Ovary (tissue), 10 donors: ENCODE measurements at places on chromosomes 2 and 18. TPM values are rescaled to one million over a fixed set of nuclear protein-coding genes. Genes with fewer than 3 reads are reported as not detected.

DNA sequence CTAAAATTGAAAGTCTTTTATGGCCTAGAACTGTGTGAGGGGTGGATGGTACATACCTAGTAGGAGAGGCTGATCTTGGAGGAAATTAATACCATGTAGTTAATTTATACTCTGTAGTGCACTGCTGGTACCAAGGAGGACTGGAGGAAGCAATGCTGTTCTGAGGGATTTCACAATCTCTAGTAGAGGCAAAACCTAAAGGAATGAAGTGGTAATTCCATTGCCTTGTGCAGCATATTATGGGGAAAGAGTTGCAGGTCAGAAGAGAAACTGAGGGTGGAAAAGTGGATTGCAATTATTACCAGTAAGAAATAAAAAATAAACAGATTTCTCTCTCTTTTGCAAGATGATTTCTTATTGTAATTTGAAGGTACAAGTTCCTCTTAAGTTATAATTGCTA lies 2.2 kb downstream of the ABI2 start:
- H3K27me3 ChIP-seq, result no peaks in the 10 kb centered on the region
- DNase-seq, result no peak
- H3K36me3 ChIP-seq, result no peaks in the 10 kb centered on the region
- no peak overlapping the region for H3K4me3 ChIP-seq

GPR45 gene
- total RNA-seq, result not detected

DNA sequence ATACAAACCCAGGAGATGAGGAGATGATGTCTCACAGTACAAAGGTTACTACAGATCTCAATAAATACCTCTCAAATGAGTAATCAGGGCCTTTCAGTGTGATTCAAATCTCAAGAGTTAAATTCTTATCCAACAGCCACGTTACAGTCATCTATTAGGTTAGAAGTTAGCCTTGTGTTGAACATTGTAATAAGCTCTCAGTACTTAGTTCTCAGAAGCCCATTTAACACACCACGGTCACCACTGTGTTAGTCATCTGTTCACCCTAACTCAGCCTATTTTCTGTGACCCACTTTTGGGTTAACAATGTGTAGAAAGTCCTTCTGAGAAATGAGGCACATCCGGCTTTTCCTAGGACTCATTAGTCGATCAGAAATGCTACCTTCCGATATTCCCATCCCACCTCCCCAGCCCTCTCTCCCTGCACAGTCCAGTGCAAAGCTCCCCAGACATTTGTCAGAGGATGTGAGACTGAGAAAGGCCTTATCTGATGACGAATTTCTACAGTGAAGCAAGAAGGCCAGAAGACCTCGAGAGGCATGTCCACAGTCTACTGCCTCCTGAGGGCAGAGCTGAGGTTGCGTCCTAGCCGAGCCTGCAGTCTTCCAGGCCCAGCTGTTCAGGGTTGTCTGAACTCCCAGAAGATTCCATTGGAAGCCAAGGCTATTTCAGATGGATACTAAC lies 92.6 kb downstream of the ACTR2 start:
- peaks cover 7% of the 10 kb centered on the region for H3K4me1 ChIP-seq
- H3K27ac ChIP-seq, result no peak overlapping the region
- no peak for DNase-seq
- no peak overlapping the region for H3K4me3 ChIP-seq
- no peaks in the 10 kb centered on the region for H3K27me3 ChIP-seq

DNA sequence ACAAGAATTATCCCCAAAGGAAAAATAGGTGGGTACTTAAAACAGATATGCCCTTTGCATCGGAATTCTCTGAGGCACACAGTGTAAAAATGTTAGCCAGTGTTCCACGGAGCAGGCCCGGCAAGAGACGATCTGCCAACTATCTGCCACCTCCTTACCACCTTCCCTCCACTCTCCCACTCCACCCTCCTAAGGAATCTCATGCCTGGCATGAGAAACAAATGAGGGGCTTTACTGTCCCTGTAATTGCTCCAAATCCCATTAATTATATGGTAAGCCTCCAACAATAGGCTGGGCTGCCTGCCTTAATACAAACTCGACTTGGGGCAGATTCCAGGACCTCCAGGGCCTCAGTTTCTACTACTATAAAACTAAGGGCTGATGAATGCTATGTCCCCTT lies 102.3 kb downstream of the ZBTB7C start:
- H3K27ac ChIP-seq, result no peak overlapping the region
- no peaks in the 10 kb centered on the region for H3K4me1 ChIP-seq
- no peak for DNase-seq
- H3K36me3 ChIP-seq, result no peaks in the 10 kb centered on the region
- H3K27me3 ChIP-seq, result no peaks in the 10 kb centered on the region

- no peak for DNase-seq
- H3K36me3 ChIP-seq, result no peaks in the 10 kb centered on the region
- H3K4me3 ChIP-seq, result no peak overlapping the region
- no peaks in the 10 kb centered on the region for H3K4me1 ChIP-seq
- H3K27ac ChIP-seq, result no peak overlapping the region
- no peaks in the 10 kb centered on the region for H3K27me3 ChIP-seq
Observed at GRCh38 chr2:15777795-15778371, 162.5 kb upstream of the MYCN start.
